Fibroblast of lung (primary cell): ENCODE measurements at places on chromosomes 2 and 18.
A peak's percentile ranks its signal among the peaks of the same experiment; 100 is the strongest.

- no peak for DNase-seq
These were observed 45.9 kb downstream of the FBLN7 start for GRCh38 chr2:112184121-112184520.

GRCh38 chr18:57004366-57005121 is 142.3 kb upstream of the BOD1L2 start:
- peak; percentile 60 for DNase-seq

- peak; percentile 18 for DNase-seq
These were observed 96.0 kb downstream of the INHBB start for GRCh38 chr2:120441744-120442471.

DNA sequence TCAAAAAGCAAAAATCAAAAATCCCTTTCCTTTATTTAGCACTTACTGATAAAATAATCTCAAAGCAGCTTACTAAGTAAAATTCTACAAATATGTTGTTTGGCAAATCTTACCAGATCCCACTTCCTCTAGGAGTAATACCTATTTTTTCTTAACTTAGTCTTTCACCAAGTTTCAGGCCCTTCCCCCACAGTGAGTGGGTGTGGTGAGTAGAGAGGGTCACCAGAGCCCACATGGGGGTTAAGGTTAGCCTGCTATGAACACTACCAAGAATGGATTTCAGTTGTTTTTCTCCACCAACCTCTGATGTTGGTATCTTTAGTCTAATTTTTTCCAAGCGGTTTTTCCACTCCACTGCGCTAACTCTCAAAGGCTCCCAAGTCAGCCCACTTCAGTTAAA is 23.2 kb downstream of the PIAS2 start:
- DNase-seq: no peak

GRCh38 chr2:114083717-114084387 is 194.0 kb downstream of the ACTR3 start:
- DNase-seq: no peak
